ENCODE measurements at places on chromosomes 6 and 20. TPM values are rescaled to one million over a fixed set of nuclear protein-coding genes. Genes with fewer than 3 reads are reported as not detected.

The TBX18 gene
- polyA plus RNA-seq, result 6.5 TPM

The PIM1 gene
- polyA plus RNA-seq, result 24.9 TPM

The TAAR2 gene
- polyA plus RNA-seq, result not detected

The CCN6 gene
- polyA plus RNA-seq, result 4.3 TPM

The FKBP1C gene
- polyA plus RNA-seq, result 6.9 TPM

The APOM gene
- polyA plus RNA-seq, result 131 TPM

The MYBL2 gene
- 23.4 TPM for polyA plus RNA-seq

The MYB gene
- 3.9 TPM for polyA plus RNA-seq

The CRISP2 gene
- 0.18 TPM for polyA plus RNA-seq

The KCNK15 gene
- polyA plus RNA-seq, result not detected

The ADTRP gene
- 0.72 TPM for polyA plus RNA-seq

The CCM2L gene
- 6.3 TPM for polyA plus RNA-seq

Data from right renal cortex interstitium (tissue), 3 donors.